AG04449 (cell line): ENCODE measurements at places on chromosomes 12 and 14.

GRCh38 chr12:127230843-127231260, 1036.1 kb upstream of the TMEM132C start:
- DNase-seq = peak; percentile 94

DNA sequence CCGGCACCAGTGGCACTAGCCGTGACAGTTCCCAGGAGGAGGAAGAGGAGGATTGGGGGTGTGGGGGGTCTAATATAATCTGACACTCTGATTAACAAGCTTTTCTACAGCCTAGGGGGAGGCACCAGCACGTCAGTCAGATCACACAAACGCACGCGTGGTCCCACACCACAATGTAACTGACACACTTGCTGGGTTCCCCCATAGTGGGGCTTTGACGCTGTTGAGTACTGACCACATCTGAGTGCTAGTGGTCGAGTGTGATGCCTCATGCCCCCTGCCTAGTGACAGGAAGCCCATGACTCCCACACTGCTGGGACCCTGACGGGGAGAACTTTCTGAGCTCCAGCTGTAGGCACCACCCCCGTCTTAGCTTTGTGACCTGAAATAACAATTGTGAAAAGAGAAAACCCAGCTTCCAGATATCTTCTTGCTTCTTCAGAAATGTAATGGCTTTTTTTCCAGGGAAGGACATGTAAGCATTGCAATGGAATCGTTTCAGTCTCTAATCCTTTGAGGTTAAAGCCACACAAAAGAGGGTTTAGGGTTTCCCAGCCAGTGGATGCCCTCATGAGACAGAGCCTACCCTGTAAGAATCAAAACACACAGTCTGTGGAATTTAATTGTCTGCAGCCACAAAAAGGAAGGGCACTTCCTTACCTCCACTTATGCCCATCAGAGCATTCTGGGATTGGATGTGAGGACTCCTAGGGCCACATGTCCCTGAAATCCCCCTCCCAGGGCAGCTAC, 183.9 kb downstream of the PIWIL1 start:
- no peak for DNase-seq

DNA sequence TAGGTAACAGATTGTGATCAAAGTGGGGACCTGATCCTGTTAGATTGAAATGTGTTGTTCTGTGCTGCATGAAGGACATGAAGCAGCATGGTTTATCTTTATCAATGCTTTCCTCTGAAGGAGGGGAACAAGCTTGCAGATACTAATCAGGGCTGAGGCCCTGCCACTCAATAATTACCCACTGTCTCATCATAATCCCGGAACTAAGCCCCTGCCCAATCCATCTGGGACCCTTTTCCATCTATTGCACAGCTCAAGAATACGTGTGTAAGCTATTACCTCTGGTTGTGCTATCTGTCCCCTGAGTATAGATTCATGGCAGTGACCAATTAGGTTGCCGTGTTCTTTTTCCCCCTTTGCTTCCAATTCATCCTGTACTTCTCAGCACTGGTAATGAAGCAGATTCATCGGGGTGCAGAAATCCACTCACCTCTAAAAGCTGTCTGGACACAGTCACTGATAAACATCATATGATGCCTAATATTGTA, 67.8 kb downstream of the OTX2 start:
- no peak for DNase-seq

GRCh38 chr12:79566452-79567174, 124.2 kb downstream of the PAWR start:
- no peak for DNase-seq

- DNase-seq = no peak
These were observed 9.7 kb downstream of the AQP6 start for GRCh38 chr12:49982246-49983087.

GRCh38 chr14:51201890-51202289, 38.2 kb upstream of the TMX1 start:
- no peak for DNase-seq

GRCh38 chr12:87943762-87944161, 85.4 kb downstream of the C12orf50 start:
- DNase-seq = no peak

- DNase-seq = no peak
These were observed 50.7 kb downstream of the DIP2B start for GRCh38 chr12:50555471-50555885.

GRCh38 chr12:92553389-92553788, 149.4 kb upstream of the PLEKHG7 start:
- DNase-seq = no peak

DNA sequence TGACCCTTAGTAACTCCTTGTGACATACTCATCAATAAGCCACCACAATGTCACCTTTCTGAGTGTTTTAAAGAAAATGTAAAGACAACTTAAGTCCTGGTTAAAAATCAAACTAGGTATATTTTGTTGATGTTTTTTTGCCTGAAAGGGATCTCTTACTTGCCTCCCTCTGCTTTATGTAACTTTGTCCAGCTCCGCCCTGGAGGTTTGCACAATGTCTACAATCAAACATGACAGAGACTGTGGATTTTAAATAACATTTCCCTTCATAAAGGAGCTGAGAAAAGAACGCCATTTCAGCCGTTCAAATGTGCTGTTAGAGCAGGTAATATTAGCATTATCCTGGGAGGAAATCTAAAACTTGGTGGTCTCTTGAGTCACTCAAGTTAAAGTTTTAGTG, 613.9 kb downstream of the SOX5 start:
- no peak for DNase-seq

GRCh38 chr14:78401866-78402265, 231.7 kb downstream of the NRXN3 start:
- DNase-seq = no peak

GRCh38 chr12:76201316-76201715, 116.8 kb upstream of the NAP1L1 start:
- no peak for DNase-seq

DNA sequence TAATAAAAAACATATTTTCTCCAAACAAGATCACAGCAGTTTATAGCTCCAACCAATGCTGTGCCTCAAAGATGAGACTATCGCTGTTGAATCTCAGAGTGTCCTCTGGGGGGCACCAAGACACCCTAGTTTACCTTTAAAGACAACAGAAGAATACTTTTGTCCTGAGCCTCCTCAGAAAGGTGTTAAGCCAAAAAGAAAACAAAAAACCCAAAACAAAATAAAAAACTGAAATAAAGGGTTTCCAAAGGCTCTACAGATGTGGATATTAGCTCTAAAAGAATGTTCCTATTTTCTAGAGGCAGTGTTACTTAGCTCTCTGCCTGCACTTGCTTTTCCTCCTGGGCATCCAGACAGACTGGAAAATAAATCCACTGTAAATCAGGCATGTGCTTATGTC, 86.9 kb upstream of the TTC7B start:
- DNase-seq = peak; percentile 7

GRCh38 chr12:7151532-7151931, 21.4 kb downstream of the CLSTN3 start:
- no peak for DNase-seq

GRCh38 chr12:15756822-15757221, 32.4 kb downstream of the EPS8 start:
- peak; percentile 57 for DNase-seq

DNA sequence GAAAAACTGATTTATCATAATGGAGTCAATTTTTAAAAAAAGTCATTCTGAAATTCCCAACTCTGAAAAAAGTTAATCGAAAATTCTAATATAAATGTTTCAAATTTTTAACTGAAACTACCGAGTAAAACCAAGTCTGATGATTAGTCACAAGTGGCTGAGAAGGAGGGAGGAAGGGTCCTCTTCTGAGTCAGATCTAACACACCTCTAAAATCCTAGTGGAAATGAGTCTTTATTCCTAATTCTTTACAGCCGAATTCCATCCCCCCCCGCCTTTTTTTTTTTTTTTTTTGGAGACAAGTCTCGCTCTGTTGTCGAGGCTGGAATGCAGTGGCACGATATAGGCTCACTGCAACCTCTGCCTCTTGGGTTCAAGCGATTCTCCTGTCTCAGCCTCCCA, 37.9 kb downstream of the RAD9B start:
- no peak for DNase-seq

GRCh38 chr14:29823816-29824215, 103.8 kb downstream of the PRKD1 start:
- no peak for DNase-seq

- no peak for DNase-seq
These were observed 23.6 kb downstream of the ACADS start for GRCh38 chr12:120749256-120749655.

- no peak for DNase-seq
These were observed 514.1 kb downstream of the MED13L start for GRCh38 chr12:115763376-115763775.

DNA sequence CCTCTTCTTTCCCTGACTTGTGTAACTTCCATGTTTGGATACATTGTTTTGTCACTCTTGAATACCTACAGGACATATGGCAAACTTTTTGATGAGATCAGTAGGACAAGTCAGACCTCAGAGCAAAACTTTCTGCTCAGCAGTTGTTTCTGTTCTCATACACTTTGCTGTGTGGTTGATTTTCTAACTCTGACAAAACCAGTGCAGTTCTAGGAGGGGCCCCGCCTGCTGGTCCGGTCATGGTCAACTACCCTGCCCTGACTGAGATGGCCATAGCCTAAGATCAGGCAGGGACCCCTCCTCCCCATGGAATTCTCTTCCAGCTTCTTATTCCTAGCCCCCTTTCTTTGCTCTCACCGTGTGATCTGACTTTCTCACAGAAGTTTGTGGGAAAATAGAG, 92.8 kb downstream of the OTOGL start:
- no peak for DNase-seq

DNA sequence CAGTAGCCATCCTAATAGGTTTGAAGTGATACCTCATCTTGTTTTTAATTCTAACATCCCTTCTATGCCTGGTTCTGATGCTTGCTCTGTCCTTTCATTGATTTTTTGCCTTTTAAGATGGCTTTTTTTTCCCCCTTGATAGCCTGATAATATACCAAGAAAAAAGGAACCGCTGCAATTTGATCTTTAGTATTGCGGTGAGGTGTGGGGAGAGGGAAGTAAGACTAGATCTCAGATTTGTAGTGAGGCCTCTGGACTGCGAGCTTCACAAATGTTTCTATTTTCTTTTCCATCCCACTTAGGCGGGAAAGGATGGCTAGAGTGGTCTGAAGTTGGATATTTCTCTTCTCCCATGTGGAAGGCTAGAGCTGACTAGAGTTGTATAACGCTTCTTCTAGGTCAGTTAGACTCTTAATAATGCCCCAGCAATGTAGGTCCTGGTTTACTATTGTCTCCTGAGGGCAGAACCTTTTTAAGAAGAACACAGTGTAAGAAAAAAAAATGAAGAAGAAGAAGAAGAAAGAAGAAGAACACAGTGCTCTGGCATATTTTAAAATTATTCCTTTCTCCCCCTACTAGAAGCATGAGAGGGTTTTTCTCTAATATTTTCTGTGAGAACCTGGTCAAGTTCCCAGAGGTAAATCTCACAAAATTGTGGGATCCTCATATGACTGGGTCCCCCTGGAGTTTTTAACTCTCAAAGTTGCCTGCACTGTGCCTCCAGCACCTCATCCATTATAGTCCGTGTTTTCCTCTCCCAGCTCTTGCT, 11.9 kb upstream of the KLRB1 start:
- no peak for DNase-seq

- no peak for DNase-seq
These were observed 242.6 kb upstream of the FKBP4 start for GRCh38 chr12:2552000-2552756.

- DNase-seq = no peak
These were observed 7.7 kb upstream of the MDM2 start for GRCh38 chr12:68800294-68800693.

DNA sequence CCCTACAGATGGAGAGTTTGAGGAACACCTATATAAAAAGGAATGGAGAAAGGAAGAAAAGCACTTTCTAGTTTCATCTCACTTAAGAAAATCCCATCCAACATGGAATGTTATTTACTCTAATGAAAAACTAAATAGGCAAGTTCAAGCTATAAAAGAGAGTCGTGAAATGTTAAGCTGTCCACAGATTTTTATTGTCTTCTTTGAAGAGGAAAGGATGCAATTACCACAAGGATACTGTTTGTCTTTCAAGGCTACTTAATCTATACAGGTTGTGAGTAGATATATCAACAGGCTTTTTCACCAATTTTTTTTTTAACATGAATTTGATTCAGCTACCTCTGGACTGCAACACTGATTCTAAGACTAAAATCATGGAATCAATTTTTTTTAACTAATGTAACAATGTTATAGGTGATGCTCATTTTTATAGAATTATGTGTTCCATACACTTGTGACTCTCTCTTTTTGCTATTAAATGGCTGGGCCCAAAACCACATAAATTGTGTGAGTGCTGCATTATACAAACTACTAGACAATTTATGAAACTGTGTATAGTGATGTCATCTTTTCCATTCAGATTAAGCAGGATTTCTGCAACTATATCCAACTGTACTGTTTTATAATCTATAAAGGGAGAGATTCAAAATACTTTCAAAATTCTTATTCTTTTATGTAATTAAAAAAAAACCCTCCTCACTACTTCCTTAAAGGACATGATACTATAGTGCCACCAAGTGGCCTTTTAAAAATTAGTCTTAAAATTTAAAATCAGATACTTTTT, 26.8 kb upstream of the BMAL2 start:
- no peak for DNase-seq
